ENCODE measurements at places on chromosomes 13 and 19.

- no peak for DNase-seq
Observed at GRCh38 chr13:110637747-110638146, 22.4 kb downstream of the NAXD start.

DNA sequence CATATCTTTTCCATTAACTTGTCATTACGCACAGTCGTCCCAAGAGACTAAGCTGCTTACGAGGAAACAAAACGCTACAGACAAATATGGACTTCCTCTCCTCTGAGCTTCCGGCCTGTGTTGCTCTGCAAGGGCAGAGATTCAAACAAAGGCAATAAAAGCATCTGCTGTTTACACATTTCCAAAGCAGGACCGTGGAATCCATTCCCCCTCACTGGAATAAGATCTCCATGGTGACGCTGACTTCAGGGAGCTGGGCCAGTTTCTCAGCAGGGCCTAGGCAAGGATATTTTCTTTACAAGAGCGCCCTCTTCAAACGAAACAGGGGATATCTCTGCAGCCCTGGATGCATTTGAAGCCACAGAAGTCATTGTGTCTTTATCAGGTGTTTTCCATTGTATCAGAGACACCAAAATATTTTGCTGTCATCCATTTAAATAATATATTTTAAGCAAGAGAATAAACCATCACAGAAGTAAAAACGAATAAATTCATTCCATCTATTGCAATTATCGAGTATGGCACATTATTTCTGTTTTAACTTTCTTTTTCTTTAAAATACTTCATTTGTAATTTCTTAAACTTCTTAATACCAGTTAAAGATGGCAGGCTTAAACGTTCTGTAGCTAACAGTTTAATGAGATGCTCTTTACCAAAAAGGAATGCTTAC lies 177.5 kb downstream of the DCLK1 start:
- DNase-seq: no peak

DNA sequence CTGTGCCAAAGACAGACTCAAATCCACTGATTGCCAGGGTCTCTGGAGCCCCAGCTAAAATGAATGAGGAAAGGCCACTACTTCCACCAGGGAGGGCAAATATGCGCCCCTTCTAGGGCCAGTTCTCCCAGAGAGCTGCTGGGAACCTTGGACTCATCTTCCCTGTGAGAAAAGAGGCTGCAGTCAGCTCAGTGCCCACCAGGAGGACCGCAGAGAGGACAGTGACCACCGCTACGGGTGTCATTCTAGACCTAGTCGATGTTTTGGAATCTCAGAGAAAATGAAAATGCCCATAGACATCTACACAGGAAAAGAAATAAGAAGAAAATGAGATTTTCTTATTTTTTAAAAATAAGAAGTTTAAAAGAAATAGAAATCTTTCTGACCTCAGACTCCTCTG lies 235.1 kb downstream of the UQCRFS1 start:
- DNase-seq: no peak

DNA sequence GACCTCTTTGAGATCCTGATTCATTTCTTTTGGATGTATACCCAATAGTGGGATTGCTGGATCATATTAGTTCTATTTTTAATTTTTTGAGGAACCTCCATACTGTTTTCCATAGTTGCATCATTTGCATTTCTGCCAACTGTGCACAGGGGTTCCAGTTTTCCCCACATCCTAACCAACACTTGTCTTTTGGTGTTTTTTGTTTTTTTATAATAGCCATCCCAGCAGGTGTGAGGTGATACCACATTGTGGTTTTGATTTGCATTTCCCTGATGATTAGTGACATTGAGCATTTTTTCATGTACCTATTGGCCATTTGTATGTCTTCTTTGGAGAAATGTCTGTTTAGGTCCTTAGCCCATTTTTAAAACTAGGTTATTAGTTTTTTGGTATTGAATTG lies 18.8 kb upstream of the GPR183 start:
- no peak for DNase-seq

DNA sequence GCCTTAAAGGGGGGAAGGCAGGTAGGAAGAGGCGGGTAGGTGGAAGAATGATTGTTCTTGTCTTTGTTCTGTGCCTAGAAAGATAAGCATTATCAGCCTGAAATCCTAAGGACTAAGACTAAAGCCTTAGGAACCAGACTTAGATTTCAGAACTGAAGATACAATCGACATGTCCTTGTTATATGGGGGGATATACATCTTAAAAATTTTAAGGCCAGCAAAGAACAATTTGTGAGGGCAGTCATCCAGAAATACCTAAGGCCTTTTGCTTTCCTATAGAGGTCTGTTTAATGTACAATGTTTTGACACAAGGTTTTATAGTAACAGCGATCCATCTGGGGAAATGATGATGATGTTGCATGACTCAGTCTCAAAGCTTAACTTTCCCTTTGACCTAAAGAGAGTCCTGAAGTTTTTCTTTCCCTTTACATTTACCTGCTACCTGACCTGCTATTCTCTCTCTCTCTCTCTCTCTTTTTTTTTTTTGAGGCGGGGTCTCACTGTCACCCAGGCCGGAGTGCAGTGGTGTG lies 20.2 kb upstream of the CEACAM6 start:
- no peak for DNase-seq

DNA sequence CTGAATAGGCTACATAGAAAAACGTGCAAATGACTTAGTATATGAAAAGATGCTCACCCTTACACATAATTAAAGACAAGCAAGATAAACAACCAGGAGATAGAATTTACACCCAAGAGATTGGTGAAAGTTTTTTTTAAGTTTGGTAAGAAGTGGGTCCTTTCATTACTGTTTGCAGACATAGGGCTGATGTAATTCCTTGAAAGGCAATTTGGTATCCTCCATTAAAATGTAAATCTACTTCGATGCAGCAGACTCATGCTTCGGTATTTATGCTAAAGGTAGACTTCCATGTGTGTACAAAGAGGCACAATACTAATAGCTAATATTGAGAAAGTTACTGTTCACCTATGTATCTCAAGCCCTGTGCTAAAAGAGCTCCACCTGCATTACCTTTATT lies 33.5 kb downstream of the CNMD start:
- DNase-seq: no peak

Measured in stimulated activated CD4-positive, alpha-beta T cell treated with anti-CD3 and anti-CD28 coated beads, Interleukin-4, amount 100 ng/mL, for 1 hour (primary cell).